ENCODE measurements at places on chromosomes 5 and 9.

DNA sequence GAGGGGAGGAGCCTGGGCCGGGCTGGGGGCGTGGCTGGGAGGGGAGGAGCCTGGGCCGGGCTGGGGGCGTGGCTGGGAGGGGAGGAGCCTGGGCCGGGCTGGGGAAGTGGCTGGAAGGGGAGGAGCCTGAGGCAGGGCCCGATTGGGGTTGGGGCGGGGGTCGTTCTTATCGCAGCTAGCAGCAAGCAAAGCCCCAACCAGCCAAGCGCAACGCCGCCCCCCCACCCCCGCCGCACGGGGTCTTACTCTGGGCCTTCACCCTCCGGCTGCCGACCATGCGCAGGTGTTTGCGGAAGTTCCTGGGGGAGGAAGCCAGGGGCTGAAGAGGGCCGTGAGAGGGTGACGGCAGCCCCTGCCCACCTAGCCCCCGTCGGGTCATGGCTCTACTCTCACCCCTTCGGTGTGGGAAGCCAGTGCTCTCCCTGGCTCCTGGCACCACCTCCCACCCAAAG, 5.0 kb downstream of the NSMF start:
- no peak for DNase-seq

- no peak for DNase-seq
Observed at GRCh38 chr5:113199122-113199905, 222.7 kb downstream of the DCP2 start.

DNA sequence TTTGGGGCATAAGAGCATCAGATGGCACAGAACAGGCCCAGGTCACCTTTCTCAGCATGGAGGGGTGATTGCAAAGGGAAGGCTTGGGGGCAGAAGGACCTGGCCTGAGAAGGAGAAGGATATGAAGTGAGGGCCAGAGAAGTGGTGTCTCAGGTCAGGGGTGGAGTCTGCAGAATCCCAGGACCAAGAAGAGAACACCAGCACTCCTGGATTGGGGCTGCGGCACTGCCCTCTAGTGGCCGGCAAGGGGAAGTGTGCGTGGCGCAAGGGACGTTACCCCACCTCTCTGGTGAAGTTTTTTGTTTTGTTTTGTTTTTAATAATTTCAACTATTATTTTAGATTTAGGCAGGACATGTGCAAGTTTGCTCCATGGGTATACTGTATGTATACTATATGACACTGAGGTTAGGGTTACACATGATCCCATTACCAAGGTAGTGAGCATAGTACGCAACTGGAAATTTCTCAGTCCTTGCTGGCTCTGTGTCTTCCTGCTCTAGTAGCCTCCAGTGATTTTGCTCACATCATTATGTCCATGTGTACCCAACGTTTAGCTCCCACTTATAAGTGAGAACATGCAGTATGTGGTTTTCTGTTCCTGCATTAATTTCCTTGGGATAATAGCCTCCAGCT, 1548.6 kb downstream of the EFNA5 start:
- no peak for DNase-seq

- no peak for DNase-seq
Observed at GRCh38 chr5:139667730-139668063, 19.5 kb downstream of the CXXC5 start.

DNA sequence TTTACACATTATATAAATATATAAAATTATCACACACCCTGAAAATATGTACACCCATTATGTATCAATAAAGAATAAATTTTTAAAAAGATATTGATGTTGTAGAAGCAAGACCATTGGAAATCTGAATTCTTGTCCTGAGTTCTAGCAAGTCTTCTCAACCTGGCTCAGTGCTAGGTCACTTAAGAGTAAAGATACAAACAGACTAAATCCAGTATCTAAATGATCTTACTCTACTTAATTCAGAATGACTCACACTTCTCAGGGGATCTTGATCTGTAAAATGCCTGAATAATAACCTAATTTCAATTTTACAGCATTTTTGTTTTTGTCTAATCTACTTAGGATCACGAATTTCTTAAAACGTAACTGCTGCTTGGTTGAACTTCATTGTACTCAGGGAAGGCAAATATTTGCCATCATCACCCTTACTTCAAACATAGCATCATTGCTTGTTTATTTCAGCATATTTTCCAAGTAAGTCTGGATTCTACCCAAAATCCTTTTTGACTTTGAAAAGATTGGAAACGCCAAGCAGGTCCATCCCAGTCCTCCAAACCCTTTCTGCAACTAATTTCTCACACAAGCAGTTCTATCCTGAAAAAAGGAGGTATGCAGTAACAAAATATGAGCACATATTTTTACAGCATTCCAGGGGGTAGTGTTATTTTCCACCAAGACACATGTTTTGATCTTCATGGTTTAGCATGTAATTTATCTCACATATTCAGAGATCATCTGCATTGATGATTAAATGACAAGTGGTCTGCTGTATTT, 582.6 kb downstream of the PSAT1 start:
- no peak for DNase-seq

- DNase-seq, result no peak
Observed at GRCh38 chr9:104386425-104387069, 117.5 kb upstream of the OR13F1 start.

- no peak for DNase-seq
Observed at GRCh38 chr5:108260117-108260857, 121.6 kb downstream of the FBXL17 start.

DNA sequence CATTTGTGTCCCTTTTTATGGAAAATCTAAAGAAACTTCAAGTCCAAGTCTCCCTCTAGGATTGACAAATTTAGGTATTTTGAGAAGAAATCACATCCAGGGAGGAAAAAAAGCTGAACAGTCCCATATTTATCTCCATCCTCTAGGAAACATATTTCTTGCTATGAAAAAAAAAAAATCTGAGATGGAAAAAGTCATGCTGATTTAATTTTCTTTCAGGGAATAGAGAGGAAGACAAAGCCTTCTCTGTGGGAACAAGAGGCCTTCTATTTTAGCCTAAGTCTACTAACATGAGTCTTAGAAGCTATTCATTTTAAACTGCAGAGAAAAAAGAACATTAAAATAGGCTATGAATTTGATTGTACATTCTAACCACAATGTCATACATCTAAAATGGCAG, 63.1 kb upstream of the CDK5RAP2 start:
- no peak for DNase-seq

DNA sequence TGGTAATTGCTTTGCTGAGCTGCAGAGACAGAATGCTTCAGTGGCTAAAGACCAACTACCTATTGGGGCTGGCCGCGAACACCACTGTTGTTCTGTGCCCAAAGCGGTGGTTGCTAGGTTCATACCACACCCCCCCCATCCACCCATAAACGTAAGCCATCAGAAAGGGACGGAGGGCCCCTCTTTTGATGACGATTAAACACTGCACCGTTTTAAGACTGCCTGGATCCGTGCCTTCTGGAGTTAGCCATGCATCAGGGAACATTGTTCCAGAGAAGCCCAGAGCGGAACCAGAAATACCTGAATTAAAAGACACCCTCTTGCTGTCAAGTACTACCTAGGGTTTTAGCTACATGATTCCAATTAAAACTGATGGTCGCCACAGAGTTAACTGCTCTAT, 369.1 kb upstream of the DAP start:
- DNase-seq, result no peak

- no peak for DNase-seq
Observed at GRCh38 chr9:34134521-34134920, 8.0 kb upstream of the DCAF12 start.

- DNase-seq, result no peak
Observed at GRCh38 chr9:133592731-133593409, 16.3 kb downstream of the FAM163B start.

DNA sequence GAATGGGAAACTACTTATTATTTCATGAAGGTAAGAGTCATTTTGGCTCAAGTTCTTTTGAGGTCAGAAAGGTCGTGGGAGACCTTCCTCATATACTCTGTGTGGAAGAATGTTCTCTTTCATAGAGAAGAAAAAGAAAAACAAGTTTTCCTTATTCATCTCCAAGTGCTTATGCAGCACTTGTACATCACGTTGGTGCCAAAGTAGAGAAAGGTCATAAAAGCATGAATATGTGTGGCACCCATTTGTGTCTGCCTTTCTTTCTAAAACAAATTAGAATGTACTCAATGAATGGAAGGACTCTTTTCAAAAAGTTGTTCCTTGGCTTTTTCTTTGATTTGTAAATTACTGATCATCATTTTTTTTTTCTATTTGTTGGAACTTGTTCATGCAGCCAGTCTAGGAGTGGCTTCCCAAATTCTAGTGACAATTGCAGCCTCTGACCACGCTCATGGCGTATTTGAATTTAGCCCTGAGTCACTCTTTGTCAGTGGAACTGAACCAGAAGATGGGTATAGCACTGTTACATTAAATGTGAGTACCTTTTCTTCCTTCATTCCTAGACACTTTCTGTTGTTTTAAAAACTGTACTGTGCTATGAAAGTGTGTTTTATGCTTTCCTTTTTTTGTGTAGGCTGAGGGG, 122.4 kb downstream of the ADGRV1 start:
- no peak for DNase-seq

- no peak for DNase-seq
Observed at GRCh38 chr5:62780888-62781287, 202.3 kb downstream of the LRRC70 start.

DNA sequence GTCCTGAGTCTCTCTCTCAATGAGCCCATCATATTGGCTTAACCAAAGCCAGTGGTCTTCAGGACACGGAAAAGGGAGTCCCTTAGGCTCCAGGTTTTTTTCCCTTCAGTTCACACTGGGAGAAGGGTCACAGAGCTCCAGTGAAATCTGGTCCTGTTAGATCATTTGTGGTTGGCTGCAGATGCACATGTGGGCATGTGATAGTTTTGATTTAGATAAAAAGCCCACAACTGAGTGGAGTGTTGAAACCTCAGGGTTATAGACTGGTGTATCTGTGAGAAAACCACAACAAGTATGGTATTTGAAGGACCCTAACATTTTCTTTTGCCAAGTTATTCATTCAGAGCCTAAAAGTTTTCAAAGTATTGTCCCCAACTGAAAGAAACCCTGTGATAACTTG, 46.7 kb downstream of the PRLR start:
- DNase-seq, result no peak

- DNase-seq, result no peak
Observed at GRCh38 chr5:132901730-132902129, 28.3 kb downstream of the LEAP2 start.

- no peak for DNase-seq
Observed at GRCh38 chr9:91415290-91415689, 8.3 kb downstream of the NFIL3 start.

DNA sequence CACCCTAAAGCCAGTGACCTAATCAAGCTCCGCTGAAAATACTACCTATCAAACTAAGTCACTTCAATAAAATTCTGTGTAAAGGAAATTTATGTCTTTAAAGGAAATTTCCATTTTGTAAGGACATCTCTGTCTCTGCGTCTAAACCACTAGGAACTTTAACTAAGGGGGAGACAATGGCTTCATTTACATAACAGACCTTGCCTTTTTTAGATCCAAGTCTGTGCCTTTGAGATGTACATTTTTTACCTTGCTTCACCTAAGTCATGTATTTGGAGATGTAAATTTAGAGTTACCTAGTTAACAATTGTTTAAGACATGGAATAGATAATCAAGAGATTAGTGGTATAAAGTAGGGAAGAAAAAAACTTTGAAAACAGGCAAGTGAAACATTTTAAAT, 10.2 kb upstream of the GLT6D1 start:
- DNase-seq, result no peak

- DNase-seq, result no peak
Observed at GRCh38 chr5:150512368-150512747, 4.4 kb downstream of the NDST1 start.

GRCh38 chr9:122261469-122261881, 3.2 kb downstream of the RBM18 start:
- DNase-seq, result no peak

- no peak for DNase-seq
Observed at GRCh38 chr5:100877274-100877673, 25.8 kb downstream of the ST8SIA4 start.

GRCh38 chr5:124236361-124237205, 509.9 kb downstream of the ZNF608 start:
- no peak for DNase-seq

DNA sequence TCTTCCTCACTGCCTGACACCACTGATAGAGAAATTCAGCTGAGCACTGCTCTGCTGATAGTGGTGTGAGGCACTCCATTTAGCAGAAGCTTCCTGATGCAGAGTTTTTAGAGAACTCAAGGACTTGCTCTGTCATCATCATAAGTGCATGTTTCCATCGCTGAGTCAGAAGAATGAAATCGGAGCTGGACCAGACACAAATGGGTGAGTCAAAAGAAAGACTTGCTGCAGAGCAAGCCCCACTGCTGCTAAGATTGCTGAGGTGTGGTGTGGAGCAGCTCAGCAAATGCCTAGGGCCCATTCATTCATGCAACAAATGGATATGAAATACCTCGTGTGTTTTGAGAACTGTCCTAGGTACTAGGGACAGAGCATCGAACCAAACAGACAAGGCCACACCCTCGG, 410.2 kb upstream of the SLC30A5 start:
- DNase-seq, result no peak

DNA sequence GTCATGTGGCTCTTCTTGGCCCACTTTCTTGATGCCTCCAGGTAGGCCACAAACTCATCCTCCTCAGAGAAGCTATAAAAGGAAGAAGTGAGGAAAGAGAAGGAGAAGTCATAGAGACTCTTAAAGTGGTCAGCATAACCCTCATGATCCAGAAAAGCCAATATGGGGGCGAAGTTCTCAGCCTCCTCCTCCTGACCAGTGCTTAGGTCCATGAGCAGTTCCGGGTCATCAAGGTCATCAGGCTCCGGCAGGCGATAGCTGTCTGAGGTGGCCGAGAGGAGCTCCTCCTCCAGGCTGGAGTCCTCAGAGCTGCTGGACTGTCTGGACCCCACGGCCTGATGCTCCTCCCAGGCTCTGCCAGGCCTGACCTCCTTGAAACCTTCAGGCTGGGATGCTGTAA, 34.7 kb downstream of the SH3TC2 start:
- no peak for DNase-seq

DNA sequence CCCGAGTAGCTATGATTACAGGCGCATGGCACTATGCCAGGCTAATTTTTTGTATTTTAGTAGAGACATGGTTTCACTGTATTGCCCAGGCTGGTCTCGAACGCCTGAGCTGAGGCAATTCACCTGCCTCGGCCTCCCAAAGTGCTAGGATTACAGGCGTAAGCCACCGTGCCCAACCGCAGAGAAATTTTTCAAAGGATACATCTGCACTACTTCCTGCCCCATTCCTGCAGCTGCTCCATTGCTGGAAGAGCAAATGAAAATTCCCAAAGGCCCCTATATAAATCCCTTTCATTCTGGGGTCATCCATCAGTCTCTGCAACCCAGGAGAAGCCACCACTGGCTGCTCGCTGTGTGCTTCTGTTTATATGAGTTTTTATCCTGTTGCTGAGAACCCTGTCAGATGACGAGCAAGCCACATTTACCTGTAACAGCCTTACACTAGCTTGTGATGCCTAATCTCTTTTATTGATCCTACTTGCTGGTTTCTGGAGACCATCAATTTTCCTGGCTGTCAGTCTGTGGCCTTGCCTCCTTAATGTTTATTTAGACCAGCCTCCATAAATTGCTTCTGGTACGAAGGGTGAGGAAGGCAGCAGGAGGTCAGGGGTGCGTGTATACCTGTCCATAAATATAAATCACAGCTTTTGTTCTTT, 925.3 kb downstream of the TLE4 start:
- DNase-seq, result no peak

GRCh38 chr9:35734096-35734495, 1.6 kb downstream of the CREB3 start:
- DNase-seq, result no peak

All from esophagus squamous epithelium (tissue), 5 donors.